ENCODE measurements at places on chromosomes 16 and 17.

- DNase-seq = no peak
Measured at GRCh38 chr16:75311383-75311938, 60.0 kb upstream of the BCAR1 start.

DNA sequence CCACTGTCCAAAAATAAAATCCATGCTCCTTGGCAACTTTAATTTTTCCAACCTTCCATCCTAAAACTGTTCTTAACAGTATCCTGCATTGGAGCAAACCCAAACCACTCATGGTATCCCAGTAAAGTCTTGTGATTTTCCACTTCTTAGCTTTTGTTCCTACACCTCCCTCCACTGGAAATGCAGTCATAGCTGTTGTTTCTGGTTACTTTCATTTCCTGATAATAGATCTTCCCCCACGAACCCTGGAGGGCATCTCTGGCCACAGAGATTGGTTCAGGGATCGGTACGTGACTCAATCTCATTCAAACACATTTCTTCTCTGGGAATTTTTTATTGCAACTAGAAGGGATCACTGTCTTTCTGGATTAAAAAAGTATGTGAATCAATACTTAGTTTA is 276.0 kb downstream of the GRIN2A start:
- no peak for DNase-seq

GRCh38 chr17:55734128-55734781 is 11.6 kb upstream of the TMEM100 start:
- no peak for DNase-seq

- DNase-seq = no peak
Measured at GRCh38 chr17:17200311-17200710, 5.8 kb downstream of the PLD6 start.

DNA sequence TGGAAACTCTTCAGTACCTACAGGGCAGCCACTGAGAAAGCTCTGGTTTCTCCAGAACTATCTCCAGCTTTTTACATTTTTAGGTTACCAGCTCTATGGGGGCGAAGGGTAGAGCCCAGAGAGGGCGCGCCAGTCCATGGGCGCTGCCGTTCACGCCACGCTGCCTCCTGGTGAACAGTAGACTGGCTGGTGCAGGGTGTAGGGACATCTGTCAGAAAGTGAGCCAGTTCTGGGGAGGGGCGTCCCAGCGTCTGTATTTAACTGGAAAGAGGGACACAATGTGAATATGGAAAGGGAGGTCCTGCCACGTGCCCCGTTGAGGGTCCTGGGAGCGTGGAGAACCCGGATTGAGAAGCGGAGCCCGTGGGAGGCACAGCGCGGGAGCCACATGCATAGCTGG is 16.4 kb upstream of the CLEC18A start:
- DNase-seq = no peak

DNA sequence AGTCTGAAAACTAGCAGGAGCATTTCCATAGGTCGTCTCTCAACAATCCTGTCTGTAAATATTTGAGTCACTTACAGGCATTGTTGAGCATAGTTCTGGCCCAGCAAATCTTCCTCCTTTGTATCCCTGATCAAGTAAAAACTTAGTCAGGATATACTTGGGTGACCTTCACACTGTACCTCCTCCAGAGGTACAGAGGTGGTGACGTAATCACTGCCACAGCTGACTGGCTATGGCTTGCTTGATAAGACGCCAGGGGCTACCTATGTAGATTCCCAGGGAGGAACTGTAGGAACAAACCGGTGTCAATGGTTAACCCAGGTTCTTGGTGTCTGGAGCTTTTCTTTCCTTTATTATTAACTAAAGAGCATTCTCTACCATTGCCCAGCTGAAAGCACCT is at the start of gene KCNJ16:
KCNJ16 (plus strand) TSS at position 270 of the 400 bp plus-strand sequence. CDS start 56,863 bp downstream, outside the sequence.
- no peak for DNase-seq

All from activated CD8-positive, alpha-beta memory T cell treated with anti-CD3 and anti-CD28 coated beads, Interleukin-2, amount 50 U/mL, for 4 hours (primary cell).